ENCODE measurements at places on chromosomes 1 and 21.

DNA sequence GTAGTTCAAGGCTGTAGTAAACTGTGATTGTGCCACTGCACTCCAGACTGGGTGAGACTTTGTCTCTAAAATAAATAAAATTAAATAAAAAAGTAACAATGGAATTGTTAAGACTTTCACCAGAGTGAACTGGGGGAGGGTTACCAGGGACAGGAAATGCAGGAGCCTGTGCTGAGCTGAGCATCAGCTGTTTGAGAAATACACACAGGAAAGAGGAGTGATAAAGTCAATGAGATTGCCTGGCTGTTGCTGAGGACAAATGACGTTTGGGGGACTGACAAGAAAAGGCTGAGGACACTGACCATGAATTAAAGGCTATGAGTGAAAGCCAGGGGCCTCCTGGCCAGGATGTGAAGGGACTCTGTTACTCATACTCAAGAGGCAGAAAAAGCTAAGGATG lies 226.3 kb downstream of the SETD4 start:
- no peak for DNase-seq

GRCh38 chr1:38834937-38835827 lies 24.4 kb downstream of the RRAGC start:
- DNase-seq, result peak; percentile 60

- no peak for DNase-seq
Measured at GRCh38 chr1:53654216-53655210, 84.5 kb downstream of the GLIS1 start.

GRCh38 chr1:12064073-12064969 lies 1.2 kb downstream of the TNFRSF8 start:
- no peak for DNase-seq

- DNase-seq, result peak; percentile 43
Measured at GRCh38 chr1:181044449-181044966, 10.7 kb downstream of the MR1 start.

GRCh38 chr1:64878931-64879611 lies 87.3 kb downstream of the JAK1 start:
- DNase-seq, result no peak

GRCh38 chr1:6245869-6246496 lies 2.0 kb downstream of the HES3 start:
- DNase-seq, result peak; percentile 62

DNA sequence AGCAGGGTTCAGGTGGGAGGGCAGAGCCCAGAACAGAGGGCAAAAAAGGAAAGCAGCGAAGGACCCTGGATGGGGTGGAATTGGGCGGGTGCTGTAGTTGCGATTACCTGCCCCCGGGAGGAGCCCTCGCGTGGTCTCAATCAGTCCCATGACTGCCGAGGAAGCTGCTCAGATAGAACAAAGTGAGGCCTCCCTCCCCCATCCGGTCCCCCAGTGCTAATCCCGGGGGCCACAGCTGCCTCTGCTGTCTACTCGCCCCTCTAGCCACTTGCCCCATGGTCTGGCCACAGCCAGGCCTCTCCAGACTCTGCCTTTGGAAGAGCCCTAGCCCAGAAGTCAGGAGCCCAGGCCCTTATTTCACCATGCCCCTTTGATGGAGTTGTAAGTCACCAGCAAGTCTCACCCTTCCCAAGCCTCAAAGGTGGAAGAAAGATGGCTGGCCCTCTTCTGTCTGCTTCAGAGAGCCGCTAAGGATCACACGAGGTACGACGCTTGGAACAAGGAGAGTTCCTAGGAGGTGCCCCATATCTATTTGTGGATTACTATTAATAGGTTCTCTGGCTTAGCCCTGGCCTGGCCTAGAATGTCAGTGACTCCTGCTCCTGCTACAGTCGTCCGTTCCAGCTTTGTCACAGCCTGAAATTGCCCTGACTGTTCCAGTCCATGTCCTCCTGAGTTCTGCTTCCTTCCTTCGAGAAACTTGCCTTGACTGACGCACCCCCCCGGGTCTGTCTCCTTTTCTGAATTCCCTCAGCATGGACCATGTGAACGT lies 16.4 kb downstream of the ECHDC2 start:
- DNase-seq, result peak; percentile 65

GRCh38 chr1:77652970-77653516 lies 29.4 kb downstream of the ZZZ3 start:
- no peak for DNase-seq

DNA sequence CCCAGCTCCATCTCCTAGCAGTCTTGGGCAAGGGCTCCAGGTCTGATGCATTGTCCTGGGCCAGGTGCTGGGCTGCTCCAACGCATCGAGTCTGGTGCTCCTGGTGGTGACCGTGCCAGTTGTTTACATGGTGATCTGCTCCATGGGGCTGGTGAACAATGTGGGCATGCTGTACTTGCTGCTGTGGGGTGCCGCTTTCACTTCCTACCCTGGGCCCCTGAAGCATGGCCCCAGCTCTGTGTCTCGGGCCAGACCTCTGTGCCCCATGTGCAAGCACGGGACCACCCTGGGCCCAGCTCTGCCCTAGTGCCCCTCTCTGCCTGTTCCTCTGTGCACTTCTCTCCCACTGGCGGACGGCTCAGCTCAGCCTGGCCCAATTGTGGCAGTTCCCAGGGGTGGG lies 119.4 kb downstream of the MAST2 start:
- no peak for DNase-seq

DNA sequence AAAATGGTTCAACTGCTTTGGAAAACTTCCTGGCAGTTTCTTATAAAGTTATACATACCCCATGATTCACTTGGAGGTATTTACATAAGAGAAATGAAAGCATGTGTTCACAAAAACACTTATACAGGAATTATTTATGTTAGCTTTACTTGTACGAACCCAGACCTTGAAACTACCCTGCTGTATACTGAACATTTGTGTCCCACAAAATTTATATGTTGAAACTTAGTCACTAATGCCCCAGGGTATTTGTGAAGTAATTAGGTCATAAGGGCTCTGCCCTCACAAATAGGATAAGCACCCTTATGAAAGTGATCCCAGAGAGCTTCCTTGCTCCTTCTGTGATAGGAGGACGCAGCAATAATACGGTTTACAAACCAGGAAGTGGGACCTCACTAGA lies 42.7 kb upstream of the B3GALT2 start:
- no peak for DNase-seq

DNA sequence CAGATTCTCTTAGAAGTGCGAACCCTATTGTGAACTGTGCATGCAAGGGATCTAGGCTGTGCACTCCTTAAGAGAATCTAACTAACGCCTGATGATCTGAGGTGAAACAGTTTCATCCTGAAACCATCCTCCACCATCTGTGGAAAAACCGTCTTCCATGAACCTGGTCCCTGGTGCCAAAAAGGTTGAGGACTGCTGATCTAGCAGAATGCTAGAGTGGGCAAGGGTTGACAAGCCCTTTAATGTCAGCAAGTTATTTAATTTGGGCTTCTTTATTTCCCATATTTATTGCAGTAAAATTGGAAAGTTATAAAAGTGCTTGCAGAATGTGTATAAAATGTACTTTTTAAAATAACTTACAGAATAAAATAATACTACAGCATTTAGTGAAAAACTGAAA lies 26.4 kb downstream of the ALG14 start:
- no peak for DNase-seq

- DNase-seq, result no peak
Measured at GRCh38 chr1:156836041-156836654, 19.5 kb upstream of the SH2D2A start.

DNA sequence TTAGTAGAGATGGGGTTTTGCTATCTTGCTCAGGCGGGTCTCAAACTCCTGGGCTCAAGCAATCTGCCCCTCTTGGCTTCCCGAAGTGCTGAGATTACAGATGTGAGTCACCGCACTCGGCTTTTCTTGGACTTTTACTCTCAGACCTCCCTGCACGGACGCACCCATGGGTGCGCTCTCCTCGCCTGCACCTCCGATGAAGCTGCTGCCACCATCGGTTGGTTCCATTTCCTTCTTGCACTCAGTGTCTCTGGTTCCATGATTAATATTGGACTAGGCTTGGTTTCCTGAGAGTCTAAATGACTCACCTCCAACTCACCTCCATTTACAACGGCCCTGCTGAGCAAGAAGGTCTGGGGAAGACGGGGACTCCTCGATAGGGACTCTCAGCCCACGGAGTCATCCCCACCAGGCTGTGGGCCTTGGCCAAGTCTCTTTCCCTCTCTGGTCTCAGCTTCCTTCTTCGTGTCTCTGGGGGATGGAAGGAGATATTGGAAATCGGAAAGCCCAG lies 6.7 kb upstream of the TNFRSF8 start:
- DNase-seq, result no peak

GRCh38 chr1:5424802-5425703 lies 567.2 kb downstream of the NPHP4 start:
- DNase-seq, result no peak

GRCh38 chr21:33402001-33402979 lies 923 bp upstream of the IFNGR2 start:
- DNase-seq, result no peak

GRCh38 chr21:44382536-44382935 lies 29.1 kb downstream of the TRPM2 start:
- DNase-seq, result no peak

DNA sequence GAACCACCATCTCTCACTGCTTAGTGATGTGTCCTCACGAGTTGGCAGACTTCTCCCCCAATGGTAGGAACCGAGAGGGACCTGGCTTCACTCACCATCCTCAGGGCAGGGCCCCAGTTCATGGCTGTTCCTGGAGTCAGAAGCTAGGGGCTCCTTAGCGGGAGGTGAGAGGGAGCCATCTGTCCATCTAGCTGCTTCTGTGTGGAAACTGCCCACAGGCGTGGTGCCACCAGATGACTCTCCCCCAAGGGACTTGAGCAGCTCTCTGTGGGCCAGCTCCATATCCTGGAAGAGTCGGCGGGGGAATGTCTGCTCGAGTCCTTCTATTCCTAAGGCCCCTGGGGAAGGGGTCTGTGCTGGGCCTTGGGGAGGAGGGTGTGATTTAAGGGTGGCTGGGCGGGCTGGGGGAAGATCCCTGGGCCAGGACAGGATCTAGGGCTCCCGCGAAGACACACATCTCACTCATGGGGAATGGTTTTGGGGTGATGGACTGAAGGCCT lies 16.3 kb downstream of the LRRC71 start:
- DNase-seq, result no peak

GRCh38 chr1:159172614-159173291 lies 1.3 kb downstream of the CADM3 start:
- DNase-seq, result no peak

GRCh38 chr1:55774446-55774845 lies 559.3 kb upstream of the USP24 start:
- DNase-seq, result no peak

GRCh38 chr1:102833151-102833550 lies 275.2 kb downstream of the COL11A1 start:
- DNase-seq, result no peak

GRCh38 chr1:110476028-110476765 lies 25.2 kb downstream of the PROK1 start:
- no peak for DNase-seq

- no peak for DNase-seq
Measured at GRCh38 chr1:111671852-111672251, 52.3 kb downstream of the RAP1A start.

DNA sequence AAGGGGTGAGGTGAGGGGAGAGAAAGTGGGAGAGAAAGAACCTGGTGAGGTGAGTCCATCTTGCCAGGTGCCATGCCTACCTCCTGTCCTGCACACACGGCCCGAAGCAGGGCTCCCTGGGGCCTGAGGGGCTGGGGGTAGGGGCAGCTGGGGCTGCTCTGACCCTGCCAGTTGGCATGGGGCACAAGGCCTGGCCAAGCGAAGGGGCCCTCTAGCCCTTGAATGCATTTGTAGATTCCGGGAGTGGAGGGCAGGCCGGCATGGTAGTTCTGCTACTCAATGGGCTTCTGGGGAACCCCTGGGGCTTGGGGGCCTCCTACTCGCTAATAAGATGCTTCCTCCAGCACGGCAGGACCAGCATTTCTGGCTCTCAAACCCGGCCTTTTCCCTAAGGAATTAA lies 3.6 kb upstream of the PRDM16 start:
- no peak for DNase-seq

DNA sequence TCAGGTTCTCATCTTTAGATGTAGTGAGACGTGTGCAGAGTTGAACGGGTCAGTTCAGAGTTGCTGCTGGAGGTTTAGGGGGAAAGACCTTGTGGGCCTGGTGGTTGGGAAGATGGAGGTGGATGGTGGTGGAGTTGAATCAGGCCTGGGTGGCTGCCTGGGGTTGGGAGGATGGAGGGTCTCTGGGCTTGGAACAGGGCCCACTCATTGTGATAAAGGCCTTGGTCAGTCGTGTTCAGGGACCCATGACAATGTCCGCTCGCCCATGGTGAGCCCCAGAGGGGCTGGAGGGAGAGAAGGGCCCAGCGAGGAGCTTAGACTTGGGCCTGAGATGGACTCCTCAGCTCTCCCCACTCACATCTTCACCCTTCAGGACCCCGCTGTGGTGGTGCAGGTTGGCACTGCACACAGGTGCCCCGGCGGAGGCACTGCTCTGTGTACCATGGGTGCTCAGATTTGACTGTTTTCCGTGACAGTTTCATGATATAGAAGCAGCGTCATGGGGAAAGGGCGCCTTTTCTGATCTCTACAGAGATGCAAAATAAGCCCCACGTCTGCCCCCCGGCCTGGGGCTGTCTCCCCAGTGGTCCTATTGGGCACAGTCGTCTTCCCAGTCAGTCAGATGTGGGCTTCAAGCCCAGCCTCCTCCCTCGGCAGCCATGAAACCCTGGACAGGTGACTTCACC lies 39.2 kb downstream of the DISP3 start:
- no peak for DNase-seq

- DNase-seq, result no peak
Measured at GRCh38 chr1:16118706-16119105, 37.2 kb downstream of the EPHA2 start.

DNA sequence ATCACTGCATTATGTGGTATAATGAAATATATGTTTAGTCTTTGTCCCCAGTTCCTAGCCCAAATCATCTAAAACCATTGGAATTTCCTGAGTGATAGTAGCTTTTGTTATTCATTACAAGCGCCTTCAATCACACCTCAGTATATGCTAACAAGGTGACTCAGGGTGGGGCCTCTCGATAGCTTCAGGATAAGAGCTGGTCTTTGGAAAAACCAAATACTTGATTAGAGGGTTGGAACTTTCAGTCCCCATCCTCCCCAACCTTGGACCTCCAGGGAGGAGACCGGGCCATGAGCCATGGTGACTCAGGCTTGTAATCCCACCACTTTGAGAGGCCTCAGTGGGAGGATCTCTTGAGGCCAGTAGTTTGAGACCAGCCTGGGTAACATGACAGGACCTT lies 5.1 kb upstream of the BRDT start:
- no peak for DNase-seq

GRCh38 chr1:105608713-105609112 lies 1447.8 kb upstream of the PRMT6 start:
- DNase-seq, result peak; percentile 12

- DNase-seq, result no peak
Measured at GRCh38 chr21:16076465-16076864, 346.7 kb downstream of the USP25 start.

DNA sequence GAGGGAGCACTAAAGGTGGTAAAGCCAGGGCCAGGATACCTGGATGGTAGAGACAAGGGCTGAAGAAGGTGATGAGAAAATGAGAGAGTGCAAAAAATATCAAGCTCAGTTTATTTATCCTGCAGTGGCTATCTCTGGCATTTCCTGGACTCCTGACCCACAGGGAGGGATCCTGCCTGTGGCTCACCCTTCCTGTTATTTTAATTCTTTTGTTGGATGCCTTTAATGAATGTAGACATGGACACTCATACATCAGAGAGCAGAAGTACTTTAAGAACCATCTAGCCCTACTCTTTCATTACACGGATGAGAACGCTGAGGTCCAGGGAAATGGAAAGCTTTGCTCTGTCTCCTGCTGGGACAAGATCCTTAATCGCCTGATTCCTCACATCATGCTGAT lies 20.6 kb downstream of the JUN start:
- DNase-seq, result no peak
